ENCODE measurements at places on chromosomes 2 and 18.
A peak's percentile ranks its signal among the peaks of the same experiment; 100 is the strongest.

- no peak for DNase-seq
Observed at GRCh38 chr18:6069103-6069502, 173.8 kb upstream of the TMEM200C start.

GRCh38 chr18:13871701-13872100 is 43.6 kb downstream of the MC2R start:
- DNase-seq, result no peak

DNA sequence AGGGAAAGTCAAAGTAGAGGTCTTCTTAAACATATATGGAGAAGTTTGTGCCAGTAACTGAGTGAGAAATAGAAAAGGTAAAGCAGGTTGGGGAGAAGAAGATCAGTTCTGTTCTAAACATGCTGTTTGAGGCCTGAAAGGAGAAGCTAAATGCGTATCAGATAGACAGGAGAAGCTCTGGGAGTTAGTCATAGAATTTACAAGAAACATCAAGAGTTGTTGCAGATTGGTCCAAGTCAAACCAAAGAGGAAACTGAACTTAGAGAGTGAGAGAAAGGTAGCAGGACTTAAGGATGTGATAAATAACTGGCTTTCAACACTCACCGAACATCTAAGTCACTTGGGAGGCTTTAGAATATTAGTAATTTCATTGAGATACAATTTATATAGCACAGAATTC is 29.2 kb upstream of the CERS6 start:
- DNase-seq, result no peak

GRCh38 chr18:10249801-10250200 is 204.6 kb upstream of the APCDD1 start:
- no peak for DNase-seq

DNA sequence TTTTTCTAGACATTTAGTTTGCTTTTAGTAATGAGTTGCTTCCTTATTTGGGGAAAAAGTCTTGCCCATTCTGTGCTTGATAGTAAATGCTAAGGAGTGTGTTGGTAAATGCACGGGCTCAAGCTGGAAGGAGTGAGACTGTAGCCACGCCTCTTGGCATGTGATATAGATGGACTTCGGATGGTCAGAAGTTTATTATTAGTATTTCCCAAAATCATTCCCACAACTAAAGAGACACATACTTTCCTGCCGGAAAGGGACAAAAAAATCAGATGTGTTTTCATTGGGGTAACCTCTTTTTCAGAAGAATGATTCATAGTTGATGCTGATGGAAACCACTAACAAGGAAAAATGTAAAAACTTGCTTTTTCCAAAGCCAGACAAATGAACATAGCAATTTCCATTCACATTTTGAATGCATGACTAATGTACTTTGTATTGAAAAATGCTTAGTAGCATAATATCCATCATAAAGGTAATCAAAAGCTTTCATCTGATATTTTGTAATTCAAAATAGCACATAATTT is 133.2 kb downstream of the ZNF532 start:
- DNase-seq, result no peak

DNA sequence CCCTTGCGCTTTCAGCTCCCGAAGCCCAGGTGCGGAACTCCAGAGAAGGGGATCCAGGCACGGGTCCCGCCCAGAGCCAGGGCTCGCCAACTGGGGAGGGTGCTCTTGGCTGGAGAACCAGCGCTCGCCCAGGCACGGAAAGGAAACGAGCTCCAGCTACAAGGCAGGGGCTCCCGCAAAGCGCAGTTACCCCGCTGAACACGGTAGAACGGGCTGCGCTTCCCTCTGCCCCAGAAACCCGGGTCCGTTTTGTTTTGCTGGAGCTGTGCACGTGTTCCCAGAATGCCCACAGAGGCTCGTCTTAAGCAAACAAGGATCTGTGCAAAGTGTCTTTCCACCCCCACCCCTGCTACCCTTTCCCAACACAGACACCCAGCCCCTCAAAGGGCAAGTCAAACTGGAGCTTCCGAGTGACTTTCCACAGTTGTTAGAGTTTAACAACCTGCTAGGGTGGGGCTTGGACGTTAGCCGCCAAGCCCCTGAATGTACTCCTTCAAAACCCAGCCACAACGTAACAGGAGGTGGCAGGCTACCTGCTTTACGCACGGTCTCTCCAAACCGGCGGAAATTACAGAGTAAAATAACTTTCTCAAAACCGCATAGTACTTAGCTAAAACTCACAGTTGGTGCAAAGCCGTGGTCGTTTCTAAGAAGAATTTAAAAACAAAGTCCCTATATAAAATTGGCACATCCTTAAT is 775 bp downstream of the RNF125 start:
- peak; percentile 31 for DNase-seq

All from NCI-H2227 treated with DMSO at 0.1 percent for 48 hours (cell line).